ENCODE measurements at places on chromosomes 7 and 10.
A peak's percentile ranks its signal among the peaks of the same experiment; 100 is the strongest.

DNA sequence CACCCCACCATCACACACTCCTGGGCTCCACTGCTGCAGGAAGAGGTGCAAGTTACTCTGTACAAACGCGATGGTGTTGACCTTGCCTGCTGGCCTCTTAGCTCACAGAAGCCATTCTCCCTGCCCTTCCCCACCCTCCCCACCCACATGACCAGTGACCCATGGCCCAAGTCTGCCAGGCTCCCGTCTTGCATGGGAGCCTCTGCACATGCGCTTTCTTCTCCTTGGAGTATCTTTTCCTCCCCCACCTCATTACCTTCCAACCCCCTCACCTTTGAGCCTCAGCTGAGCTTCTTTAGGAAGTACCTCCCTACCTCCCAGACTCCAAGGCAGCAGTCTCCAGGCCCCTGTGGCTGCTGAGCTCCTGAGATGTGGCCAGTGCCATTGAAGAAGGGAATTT, 337.7 kb upstream of the ZNF32 start:
- no peak for DNase-seq

GRCh38 chr7:68020102-68020501, 1023.5 kb downstream of the TYW1 start:
- no peak for DNase-seq

- DNase-seq, result no peak
These were observed 4.1 kb upstream of the TAS2R5 start for GRCh38 chr7:141785706-141786552.

GRCh38 chr7:132768099-132768498, 191.8 kb upstream of the PLXNA4 start:
- DNase-seq, result no peak

DNA sequence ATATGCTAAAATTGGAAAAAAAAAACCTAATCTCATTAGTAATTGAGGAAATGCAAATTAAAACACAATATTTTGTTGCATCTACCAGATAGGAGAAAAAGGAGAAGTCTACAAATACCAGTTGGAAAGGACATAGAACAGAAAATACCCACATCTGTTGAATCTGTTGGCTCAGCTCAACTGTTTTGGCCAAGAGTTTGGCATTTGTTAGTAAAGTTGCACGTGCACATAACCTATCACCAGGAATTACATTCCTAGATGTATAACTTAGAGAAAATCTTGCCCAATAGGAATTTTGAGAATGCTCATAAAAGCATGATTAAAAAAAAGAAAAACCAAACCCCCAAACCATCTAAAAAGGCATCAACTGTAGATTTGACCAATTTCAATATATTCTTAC, 282.1 kb upstream of the BMPER start:
- DNase-seq, result no peak

DNA sequence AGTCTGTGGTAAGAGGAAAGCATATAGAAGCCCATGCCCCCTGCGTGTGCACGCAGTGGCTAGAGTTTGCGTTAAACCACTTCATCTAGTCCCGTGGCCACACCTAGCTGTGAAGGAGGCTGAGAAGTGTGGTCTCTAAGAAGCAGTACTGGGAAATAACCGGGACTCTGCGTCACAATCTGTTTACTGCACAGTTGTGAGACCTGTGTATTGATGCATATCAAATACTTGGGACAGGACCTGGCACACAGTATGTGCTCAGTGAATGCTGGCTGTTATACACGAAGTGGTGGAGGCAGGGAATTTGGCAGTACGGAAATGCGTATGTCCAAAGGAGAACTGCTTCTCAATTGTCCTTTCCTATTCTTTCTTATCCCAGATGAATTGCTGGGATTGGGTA, 149.5 kb downstream of the ARHGAP21 start:
- DNase-seq, result no peak

DNA sequence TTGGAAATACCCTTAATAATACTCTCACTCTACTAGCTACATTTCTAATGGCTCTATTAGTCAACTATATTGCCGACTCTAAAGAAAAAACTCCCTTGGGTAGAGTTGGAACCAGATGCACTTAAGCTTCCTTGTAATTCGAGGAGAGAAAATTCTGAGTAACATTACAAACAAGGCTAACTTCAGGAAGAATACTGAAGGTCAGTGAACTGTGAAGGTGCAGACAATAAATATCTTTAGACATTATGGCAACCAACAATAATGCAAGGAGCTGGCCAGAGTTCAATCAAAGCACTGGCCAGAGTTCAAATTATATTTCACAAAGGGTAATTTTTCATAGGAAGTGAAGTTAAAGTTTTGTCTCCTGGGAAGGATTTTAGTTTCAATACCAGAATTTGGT, 40.7 kb upstream of the MRLN start:
- no peak for DNase-seq

- no peak for DNase-seq
These were observed 304.7 kb downstream of the CDK14 start for GRCh38 chr7:90900628-90901356.

DNA sequence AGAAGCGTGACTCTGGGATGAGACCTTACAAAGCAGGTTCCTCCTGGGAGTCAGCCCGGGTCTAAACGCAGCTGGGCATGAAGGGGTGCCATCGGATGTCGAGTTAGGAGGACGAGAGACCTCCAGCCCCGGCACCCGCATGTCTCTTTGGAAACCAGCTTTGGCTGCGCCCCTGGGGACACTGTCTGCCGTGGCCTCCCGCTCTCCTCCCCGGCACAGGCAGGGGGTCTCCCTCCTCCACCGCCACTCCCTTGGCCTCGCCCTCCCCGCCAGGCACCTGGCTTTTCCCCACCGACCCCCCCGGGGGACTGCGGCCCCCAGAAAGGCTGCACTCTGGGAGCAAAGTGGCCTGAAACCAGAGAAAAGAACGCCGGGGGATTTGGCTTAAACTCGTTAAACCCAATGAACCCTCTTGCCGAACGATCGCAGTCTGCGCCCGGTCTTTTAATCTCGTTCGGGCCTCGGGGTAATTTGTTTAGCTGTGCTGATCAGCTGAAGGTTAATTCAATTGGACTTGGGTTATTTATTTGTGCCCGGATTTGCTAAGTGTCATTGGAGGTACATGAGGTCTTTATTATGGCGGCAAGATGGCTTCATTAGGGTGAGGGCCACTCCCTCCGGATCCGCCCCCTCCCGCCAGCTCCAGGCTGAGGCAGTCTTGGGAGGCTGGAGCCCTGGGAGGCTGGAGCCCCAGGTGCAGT, 16.4 kb upstream of the PSMG3 start:
- no peak for DNase-seq

- no peak for DNase-seq
These were observed 60.1 kb downstream of the RABGEF1 start for GRCh38 chr7:66800591-66800990.

DNA sequence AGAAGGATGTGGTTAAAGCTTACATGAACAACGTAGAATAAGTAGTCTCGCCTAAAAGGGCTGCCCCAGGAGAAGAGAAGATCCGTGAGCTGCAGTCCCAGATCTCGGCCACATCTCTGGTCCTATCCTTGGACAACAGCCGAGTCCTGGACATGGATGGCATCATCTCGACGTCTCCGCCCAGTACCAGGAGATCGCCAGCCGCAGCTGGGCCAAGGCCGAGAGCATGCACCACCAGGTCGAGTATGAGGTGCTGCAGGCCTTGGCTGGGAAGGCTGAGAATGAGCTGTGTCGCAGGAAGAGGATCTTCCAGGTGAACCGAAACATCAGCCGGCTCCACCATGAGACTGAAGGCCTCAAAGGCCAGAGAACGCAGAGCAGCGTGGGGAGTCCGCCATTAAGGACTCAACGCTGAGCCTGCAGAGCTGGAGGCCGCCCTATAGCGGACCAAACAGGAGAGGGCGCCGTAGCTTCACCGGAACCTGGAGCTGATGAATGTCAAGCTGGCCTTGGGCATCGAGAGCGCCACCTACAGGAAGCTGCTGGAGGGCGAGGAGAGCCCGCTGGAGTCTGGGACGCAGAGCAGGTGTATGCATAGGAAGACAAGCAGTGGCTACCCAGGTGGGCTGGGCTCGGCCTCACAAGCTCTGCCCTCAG, 22.2 kb downstream of the LIPK start:
- no peak for DNase-seq

DNA sequence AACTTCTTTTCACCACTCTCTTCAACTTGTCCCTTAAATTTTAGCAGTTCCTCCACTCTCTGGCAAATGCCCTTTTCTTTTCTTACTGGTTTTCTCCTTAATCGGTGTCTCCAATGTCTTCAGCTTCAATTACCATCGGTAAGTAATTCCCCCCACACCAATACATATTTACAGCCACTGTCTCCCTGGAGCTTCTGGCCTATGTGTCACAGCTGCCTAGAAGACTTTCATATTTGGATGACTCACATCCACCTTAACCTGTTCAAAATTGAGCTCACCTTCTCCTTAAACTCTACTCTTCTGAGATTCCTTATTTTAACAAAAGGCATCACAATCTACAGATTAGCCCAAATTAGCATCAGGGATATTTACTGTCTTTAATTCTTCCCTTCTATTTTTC, 380.4 kb downstream of the POM121L12 start:
- DNase-seq, result no peak

DNA sequence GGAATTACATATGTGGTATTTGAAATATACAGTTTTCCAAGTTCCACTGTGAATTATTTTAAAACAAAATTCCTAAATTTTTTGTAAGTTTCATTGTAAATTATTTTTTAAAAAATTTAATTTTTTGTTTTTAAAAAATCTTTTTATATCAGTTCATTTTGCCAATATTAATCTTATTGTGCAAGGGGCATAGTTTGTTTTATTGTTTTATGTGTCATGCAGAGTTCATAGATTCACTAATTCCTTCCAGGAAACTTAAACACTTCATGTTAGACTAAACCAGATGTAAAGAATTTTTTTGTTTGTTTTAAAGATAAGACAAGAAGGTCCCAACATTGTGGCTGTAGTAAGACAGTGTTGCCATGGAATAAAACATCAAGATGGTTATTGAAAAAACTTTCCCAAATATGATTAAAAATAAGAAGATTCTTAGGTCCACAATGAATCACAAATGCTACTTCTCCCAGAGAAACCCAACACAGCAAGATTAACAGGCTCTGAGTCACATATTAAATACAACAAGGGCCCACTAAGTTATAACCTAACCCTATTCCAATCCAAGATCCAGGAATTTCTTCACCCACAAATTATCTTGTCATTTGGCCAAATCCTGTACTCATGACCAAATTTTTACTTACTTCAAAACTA, 464.7 kb upstream of the IGFBP3 start:
- DNase-seq, result no peak

DNA sequence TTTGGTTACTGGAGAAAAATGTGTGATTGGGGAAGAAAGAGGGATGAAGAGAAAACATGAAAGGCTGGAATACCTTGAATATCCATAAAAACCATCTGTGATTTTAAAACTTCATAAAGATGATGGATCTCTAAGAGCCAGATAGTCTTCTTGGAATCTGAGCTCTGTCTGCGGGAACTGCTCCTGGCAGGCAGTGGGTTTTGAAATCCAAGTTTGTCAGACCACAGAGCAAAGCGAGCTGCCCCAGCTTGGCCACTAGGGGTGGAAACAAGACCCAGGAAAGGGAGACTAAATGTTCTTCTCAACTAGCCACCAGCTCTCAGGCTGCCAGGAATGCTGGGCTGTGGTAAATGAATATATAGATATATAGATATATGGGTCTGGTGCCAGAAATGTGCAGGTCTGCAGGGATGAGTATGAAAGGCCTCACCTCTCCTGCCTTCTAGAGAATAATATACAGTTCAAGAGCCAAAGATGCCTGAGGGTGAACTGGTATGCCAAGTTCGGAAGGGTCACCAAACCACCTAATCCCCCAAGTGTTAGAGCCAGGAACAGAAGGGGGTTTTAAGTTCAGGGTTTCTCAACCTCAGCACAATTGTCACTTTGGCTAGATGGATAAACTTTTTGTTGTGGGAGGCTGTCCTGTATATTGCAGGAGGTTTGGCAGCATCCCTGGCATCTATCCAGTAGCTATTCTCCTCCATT, 208.8 kb downstream of the KCNMA1 start:
- DNase-seq, result no peak

GRCh38 chr10:108980869-108981268, 942.4 kb downstream of the XPNPEP1 start:
- no peak for DNase-seq

GRCh38 chr7:13989126-13989948, at the start of gene ETV1:
ETV1 (minus strand) TSS chr7:13989666; CDS start chr7:13989052, 614 bp downstream.
- no peak for DNase-seq

- DNase-seq, result no peak
These were observed 134.5 kb downstream of the PKD1L1 start for GRCh38 chr7:47813620-47814260.

DNA sequence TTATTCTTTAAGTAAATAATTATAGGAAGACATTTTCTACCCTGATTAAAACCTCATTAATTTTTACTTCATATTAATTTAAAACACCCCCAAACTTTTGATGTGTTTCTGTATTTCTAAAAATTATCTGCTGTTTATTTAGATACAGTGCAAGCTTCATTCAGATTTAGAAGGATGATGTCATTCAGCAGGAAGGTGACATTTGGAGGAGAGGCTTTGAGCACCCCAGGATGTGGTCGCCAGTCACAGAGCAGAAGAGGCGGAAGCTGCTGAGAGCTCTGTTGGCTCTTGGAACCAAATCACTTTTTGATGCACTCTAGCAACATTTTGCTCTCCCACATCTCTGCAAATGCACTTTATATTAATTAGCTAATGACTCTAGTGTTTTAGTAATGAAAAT, 233.9 kb upstream of the CACNA2D1 start:
- DNase-seq, result peak; percentile 27

DNA sequence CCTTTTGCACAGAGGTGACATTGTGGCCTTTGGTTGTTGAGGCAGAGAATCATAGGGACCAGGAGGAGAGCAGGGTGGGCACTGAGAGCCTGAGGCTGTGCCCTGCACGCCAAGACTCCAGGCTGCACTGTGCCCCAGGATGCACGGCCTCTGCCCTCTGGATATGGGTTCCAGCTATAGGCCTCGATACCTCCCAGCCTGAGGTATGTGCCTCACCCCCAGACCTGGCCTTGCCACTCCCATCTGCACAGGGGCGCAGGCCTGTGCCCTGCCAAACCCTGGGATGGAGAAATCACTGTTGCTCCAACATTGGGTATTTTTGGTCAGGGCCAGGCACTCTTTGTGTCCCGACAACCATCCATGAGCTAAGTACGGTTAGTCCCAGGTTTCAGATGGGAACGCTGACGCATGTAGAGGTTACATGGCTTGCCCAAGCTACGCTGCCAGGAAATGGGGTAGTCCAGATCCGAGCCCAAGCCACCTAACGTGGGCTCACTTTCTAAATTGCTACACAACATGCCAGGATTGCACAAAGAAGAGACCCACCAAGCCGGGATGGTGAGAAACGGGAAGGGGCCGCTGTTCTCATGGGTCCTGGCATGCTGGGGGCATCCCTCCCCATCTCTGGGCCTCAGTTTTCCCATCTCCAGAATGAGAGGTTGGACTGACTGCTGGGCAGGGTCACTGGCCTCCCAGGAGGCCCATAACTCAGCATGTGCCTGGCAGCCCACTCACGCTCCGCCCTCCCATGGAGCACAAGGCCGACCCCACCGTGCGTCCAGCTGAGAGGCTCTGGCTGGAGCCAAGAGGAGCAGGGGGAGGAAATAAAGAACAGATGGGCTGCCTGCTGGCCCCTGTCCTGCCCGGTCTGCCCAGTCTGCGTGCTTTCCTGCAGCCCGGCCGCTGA, 44.2 kb downstream of the ZCCHC24 start:
- no peak for DNase-seq
